RWPE1 (cell line): ENCODE measurements at places on chromosomes 12 and 14.

- DNase-seq = no peak
Measured at GRCh38 chr14:30935445-30935844, 61.1 kb downstream of the COCH start.

DNA sequence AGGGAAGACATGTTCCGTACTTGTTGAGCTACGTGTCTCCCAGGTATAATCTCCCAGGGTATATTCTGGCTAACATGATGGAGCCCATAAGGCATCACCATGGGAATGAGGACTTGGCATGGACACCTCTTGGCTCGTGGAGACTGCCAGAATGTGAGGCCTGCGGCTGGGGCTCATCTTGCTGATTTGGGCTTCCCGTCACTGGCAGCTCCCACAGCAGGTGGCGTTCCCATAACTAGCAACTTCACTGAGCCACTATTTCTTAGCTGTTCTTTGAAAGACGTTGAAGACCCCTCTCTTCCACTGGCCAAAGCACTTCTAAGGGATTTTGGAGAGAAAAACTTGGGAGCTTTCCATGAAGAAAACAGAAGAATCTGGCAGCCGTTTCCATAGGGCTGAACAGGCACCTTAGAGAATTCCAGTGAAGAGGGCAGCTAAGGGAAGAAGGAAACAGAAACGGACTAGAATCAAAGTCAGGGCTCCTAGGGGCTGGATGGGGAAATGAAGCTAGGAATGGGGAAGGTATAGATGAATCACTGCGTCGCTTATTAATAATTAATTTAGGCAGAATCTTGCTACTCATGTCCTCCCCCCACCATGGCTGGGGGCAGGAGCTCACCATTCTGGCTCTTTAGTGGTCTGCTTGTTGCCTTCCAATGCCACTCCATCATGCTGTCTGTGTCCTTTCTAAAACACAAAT lies 39.7 kb upstream of the FOS start:
- no peak for DNase-seq

DNA sequence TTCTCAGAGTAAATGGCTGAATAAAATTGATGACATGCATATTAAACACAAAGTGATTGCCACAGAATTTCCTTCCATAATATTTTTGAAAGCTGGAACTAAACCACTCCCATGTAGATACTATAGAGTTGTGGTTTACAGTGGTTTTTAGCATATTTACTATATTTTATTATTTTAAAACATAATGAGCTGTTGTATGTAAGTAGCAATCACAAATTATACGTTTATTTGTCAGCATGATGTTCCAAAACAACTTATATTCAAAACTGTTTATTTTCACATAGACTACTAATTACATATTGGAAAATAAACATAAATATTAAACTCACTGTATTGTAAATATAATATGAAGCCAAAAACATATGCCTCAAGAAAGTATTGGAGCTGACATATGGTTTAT lies 77.2 kb downstream of the NAV3 start:
- DNase-seq = no peak

DNA sequence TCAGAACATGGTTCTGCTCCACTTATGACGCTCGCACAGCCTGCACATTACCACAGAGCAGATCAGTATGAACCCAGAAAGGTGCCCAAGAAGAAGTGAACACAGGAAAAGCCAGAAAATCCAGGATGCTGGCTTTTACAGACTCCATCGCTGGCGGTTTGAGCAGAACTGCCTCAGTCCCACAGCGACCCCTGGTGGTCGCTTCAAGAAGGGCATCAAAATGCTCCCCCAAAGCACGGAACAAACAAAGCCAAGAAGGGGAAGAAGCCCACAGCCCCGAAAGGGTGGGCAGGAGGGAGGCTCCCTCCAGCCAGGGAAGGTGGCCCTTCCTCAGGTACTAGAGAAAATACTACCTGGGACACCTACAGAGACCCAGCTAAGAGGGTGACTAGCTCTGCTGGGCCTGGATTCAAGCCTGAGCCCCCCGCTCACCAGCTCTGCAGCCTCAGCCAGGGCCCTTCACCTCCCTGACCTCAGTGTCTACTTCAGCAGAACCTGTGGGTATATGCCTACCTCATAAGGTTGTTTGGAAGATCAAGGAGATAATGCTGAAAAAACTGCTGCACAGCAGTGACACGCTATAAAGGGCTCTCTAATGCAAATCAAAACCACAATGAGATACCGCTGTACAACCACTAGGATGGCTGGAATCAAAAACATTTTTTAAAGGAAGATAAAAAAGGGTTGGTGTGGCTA lies 98.1 kb downstream of the NCOR2 start:
- DNase-seq = no peak

- DNase-seq = no peak
Measured at GRCh38 chr12:49563951-49564685, 3.8 kb downstream of the MCRS1 start.

GRCh38 chr12:70955415-70955814 lies 34.9 kb upstream of the PTPRR start:
- no peak for DNase-seq

GRCh38 chr14:103696070-103696402 lies 19.2 kb downstream of the XRCC3 start:
- no peak for DNase-seq

DNA sequence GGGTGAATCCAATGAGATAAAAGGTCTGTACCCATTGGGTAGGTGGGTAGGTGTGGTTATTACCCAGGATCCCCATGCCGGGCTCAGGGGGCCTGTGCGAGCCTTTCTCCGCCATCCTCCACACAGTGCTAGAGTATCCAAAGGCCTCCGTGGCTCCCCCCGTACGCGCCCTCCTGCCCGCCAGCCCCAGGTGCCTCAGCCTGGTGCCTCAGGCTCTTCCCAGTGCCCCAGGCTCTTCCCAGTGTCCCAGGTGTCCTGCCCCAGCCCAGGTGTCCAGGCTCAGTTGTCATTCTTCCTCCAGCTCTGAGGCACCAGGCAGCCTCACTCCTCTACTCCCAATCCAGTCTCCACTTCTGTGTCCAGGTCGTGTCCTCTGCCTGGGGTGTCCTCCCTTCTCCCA lies 27.6 kb upstream of the YY1 start:
- no peak for DNase-seq

GRCh38 chr14:79018836-79019235 lies 848.7 kb downstream of the NRXN3 start:
- DNase-seq = peak; percentile 7

GRCh38 chr14:77322250-77322902 lies 1.5 kb downstream of the GSTZ1 start:
- DNase-seq = no peak

DNA sequence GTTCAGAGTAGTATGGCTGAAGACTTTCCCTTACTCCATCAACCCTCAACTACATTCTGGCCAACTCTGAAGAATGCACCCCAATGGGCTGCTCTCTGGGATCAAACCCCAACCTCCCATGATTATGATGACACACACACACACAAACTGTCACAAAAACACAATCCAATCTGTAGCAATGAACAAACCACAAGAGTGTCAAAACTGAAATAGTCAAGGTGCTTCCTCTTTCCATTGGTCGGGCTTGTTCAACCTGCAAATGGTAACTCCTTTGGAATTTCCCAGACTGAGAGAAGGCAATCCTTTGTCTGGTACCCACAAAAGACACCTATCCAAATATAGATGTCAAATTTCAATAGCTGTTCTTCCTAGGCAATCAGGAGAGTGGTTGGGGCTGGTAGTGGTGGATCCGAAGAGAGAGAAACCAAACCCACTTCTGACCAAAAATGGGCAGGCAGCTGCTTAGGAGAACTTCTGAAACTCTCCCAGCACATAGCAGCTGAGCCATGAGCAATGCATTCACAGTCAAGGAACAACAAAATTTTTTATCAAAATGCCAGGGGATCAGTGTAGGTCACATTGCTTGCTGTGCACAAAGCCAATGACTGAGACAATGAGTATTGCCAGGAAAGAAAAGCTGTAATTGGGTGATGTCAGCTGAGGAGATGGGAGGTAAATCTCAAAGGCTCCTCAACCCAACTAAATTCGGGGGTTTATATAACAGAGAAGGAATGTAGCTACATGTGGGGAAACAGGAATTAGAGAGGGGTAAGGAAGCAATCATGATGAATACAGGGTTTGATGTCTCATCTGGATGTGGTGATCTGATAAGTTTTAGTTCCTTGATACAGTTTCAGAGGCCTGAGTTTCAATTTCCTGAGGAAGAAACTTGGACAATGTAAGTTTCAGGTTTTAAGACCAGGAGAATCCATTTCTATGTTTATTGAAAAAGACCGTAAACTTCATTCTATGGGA lies 191.4 kb downstream of the KITLG start:
- no peak for DNase-seq

DNA sequence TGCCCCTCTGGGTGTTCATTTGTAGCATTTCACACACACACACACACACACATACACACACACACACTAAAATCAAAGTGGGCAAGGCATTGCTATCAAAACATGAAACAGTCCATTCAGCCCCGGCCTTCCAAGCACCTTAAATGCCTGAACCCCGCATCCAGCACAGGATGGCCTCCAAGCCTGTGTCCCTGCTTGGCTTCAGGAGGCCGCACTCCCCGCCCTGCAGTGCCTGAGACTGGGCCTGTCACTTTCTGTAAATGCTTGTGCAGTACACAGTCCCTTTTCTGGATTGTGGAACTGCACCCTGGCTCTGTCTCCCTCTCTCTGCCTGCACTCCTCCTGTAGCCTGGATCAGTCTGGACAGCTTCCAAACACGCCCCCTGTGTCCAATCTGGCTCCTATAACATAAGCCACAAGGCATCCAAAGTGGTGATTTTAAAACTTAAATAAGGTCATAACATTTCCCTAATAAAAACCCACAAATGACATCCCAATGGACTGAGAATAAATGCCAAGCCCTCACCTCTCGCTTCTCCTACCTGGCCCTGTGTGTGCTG lies 972.2 kb upstream of the TMEM132C start:
- DNase-seq = no peak

GRCh38 chr12:30896461-30896860 lies 30.1 kb upstream of the TSPAN11 start:
- DNase-seq = no peak

DNA sequence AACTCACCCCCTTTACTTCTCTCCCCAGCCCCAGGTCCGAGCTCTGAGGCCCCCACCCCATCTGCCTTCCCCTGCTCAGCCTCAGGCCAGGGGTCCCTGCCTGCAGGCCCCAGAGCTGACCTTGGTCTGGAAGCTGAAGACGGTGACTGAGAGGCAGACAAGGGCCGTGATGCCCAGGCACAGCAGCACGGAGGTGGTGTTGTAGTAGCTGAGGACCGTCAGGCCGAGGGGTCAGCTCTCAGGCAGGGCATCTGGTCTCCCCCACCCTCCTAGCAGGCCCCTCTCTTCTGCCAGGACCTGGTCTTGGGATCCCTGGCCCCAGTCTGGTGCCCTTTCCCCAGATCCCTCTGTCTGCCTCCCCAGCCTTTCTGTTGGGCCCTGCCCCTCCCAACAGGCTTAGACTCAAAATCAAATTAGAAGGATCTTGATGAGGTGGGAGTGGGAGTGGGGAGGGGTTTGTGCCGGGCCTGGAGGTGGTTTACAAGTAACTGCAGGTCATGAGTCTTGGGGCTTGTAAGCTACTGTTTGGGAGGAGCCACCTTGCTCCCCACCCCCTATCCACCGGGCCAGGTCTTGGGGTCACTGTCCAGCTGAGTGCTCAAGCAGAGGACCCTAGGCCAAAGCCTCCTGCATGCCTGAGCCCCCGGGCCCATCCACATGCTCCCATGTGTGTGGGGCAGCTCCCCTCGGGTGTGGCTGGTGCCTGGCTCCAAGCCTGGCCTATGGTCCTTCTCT lies 14.2 kb downstream of the FAIM2 start:
- no peak for DNase-seq

GRCh38 chr12:52081263-52081733 lies 1.8 kb downstream of the SMIM41 start:
- DNase-seq = no peak

DNA sequence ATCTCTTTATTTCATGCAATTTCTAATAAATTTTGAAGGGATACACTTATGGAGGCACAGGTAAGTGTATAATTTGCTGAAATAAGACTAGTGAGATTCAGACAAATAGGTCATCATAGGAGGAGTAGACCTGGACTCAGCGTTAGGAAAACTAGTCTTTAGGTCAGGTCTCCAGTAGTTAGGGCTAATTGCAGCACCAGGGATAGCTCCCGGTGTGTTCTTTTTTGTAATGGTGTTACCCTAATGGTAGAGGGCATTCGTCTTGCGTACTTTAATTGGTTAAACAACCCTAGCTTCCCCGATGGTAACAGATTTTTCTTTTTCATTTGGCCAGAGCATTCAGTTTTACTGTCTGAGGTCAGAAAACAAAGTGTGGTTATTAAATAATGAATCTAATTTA lies 64.9 kb downstream of the ARID2 start:
- DNase-seq = no peak

DNA sequence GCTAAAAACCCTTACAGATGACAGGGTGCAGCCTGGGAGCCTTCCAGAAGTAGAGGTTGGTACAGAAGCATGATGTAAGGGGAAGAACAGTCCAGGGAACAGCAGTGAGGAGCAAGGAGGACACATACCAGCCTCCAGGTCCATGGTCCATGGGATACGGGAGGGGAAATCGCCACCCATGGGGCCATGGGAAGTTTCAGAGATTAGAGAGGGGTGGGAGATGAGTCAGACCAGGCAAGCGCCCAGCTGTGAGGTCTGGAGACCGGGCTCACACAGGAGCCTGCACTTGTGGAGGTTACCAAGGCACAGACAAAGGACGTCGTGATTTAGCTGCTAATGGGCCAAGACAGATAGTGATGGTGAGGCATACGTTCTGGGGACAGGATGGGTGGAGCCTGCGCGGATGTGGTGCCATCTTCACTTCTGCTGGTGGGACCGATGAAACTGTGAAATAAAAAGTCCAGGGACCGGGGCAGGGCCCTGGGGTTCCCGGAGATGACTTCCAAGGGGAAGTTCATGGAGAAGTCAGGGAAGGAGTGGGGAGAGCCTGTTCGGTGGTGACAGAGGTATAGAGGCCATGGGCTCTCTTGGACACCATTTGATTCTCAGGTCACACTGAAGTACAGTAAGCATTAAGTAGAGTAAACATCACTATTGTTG lies 17.7 kb upstream of the LRP1-AS start:
- DNase-seq = no peak

- DNase-seq = no peak
Measured at GRCh38 chr12:4202487-4202886, 71.1 kb upstream of the CCND2 start.

- no peak for DNase-seq
Measured at GRCh38 chr12:54210400-54210790, 21.6 kb upstream of the SMUG1 start.

DNA sequence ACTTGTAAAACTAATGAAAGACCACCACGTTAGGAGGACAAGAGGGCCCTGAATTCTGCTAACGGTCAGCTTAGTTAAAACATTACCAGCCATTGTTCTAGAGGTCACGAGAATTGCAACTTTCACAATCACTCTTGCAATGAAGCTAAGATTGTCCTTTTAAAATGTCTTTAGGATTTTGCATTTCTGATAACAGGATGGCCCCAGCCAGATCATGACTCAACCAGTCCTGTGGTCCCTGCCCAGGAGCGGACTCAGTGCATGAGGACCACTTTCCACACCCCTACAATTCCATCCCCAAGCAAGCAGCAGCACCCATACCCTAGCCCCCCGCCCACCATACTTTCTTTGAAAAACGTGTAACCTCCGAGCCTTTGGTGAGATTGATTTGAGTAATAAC lies 28.7 kb downstream of the HSP90AA1 start:
- no peak for DNase-seq

DNA sequence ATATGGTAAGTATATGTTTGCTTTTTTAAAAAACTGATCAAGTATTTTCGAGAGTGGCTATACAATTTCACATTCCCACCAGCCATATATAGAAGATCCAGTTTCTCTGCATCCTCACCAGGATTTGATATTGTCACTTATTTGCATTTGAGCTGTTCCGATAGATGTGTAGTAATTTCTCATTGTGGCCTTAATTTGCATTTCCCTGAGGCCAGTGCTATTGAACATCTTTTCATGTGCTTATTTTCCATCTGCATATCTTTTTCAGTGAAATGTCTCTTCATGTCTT lies 72.9 kb upstream of the VASH1 start:
- no peak for DNase-seq
